ENCODE measurements at places on chromosomes 4 and X.
A peak's percentile ranks its signal among the peaks of the same experiment; 100 is the strongest.

GRCh38 chrX:475926-476723 lies 89.4 kb upstream of the PPP2R3B start:
- DNase-seq = no peak

DNA sequence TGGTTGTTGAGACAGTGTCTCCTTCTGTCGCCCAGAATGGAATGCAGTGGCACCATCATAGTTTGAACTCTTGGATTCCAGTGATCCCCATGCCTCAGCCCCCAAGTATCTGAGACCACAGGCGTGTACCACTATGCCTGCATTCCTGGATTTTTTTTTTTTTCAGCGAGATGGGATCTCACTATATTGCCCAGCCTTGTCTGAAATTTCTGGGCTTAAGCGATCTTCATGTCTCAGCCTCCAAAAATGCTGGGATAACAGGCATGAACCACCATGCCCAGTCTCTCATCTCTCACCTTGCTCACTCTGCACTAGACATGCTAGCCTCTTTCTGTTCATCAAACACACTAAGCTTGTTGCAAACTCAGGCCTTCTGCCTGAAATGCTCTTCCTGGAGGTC lies 104.1 kb downstream of the UBE2K start:
- DNase-seq = no peak

GRCh38 chr4:152273343-152273742 lies 262.5 kb downstream of the FBXW7 start:
- DNase-seq = no peak

GRCh38 chrX:153649178-153649914 lies 2.3 kb downstream of the DUSP9 start:
- DNase-seq = peak; percentile 50

DNA sequence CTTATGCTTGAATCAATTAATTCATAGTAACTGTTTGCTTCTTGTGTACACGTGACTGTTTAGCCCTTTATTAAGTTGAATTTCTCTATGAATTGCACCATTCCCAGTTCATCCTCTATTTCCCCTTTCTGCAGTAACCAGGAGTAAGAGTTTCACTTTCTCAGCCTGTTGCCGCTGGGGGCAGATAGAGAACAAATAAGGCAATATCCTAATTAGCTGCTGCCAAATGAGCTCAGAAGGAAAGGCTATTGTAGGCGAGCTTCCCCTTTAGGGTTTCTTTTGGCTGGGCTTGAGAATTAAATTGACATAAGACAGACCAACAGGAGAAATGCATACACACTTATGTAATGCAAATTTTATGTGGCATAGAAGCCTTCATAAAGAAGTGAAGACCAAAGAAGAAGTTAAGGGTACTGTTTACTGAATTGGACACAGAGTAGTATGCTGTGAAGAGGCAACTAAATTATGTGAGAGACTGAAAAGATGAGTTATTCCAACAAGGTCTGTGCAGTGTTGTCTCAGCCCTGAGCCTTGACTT lies 1594.7 kb downstream of the TECRL start:
- DNase-seq = no peak

DNA sequence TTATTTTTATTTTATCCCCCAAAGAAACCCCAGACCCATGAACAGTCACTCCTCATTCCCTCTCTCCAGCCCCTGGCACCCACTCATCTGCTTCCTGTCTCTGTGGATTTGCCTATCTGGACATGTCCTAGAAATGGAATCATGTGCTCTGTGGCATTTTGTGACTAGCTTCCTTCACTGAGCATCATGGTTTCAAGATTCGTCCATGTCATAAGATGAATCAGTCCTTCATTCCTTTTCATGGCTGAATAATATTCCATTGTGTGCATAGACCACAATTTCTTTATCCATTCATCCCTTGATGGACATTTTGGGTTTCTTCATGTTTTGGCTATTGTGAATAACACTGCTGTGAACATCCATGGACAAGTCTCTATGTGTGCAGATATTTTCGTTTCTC lies 10.2 kb downstream of the ABCD1 start:
- DNase-seq = no peak

DNA sequence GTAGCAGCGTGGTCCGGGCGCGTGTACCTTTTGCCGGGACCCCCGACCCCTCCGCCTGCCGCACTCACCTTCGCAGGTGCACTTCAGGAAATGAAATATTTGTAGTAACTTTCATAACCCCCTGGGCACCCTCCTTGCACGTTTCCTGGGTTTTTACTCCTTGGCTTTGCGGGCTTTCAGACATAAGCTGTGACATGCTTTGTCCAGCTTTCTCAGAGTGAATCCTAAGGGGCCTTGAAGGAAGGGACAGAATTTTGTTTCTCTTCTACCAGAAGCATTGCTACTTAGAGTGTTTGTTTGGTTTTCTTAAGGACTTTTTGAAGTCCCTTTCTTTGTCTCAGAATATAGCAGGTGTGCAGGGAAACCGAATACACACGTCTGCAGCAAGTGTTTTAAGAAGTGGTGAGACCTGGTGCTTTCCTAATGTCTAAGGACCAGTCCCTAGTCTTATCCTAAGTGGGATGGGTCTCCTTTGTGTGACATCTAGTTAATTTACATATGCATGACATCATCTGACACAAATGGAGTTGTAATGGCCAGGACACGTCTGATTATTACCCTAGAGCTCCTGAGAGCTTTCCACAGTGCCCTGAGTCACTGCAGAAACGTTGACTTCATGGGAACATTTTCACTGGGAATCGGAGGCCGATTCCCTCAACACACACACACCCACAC lies 1.3 kb downstream of the FAM149A start:
- DNase-seq = no peak

DNA sequence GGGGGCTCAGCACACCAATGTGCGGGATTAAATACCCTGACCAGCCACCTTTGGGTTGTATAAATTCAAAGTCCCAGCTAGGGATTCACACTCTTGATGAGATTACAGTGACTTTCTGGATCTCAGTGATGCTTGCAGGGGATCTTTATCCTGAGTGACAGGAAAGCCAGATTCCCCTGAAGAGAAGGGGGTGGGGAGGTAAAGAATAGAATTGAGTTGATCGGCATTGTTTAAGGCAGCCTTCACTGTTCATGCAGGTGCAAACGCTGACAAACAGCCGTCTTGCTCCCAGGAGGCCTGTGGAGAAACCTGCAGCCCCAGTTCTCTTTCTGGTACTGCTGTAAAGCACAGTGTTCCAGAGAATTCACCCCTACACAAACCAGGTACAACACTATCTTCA lies 19.0 kb downstream of the CXXC4 start:
- DNase-seq = no peak

DNA sequence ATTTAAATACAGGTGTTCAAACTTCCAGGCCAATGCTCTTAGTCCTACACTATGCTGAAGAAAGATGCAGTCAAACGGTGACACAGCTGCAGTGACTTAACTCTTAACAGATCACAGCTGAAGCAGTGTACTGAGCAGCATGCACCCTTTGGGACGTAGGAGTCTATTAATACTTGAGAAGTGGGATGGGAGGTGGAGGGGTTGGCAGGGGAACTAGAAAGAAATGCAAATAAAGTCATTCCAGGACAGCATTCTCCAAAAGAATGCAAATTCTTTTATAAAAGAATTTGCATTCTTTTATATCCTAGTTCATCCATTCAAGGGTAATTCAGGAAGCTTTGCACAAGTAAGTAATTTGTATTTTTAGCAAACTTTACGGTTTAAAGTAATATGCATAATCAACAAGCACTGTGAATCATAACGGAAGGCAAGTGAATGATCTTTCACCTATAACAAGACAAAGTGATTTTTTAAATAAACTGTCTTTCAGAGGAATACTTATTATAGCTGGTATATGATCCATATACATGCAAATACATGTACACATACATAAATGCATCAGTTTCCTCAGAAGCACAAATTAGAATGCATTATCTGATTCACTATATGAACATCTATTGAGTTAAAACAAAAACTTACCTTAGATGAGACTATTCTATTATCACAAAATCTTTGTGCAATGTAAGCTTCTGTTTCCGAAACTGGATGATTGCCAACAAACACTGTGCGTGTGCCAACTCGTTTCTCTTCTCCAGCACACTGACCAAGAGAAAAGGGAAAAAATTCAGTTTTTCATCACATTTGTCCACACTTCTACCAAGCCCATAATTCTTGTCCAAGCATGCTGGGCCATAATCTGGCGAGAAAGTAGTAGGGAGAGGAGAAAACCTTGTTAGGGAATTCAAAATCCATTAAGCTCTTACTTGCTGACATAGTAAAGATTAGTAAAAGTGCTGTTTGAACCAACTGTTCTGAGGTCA lies 106.5 kb downstream of the ATP11C start:
- no peak for DNase-seq

DNA sequence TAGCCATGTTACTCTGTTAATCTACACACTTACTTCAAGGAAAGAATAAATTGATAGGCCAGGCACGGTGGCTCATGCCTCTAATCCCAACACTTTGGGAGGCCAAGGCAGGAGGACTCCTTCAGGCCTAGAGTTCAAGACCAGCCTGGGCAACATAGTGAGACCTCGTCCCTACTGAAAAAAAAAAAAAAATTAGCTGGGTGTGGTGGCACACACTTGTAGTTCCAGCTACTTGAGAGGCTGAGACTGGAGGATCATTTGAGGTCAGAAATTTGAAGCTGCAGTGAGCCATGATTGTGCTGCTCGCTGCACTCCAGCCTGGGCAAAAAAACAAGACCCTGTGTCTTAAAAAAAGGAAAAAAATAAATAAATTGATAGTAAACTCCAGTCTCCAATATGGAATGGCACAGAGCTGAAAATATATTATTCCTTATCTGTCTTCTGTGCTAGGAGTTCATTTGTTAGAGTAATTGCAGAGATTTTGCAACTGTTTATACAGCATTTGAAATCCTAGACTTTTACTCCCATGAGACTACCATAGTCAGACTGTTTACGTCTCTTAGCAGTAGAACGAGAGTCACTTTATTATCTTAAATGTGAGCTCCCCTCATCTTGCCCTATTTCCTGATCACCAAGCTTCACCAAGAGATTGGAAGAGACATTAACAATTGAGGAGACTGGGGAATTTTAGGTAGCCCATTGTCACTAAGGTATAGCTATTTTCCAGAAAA lies 18.8 kb upstream of the TMEM131L start:
- no peak for DNase-seq

GRCh38 chrX:120697053-120697452 lies 67.2 kb upstream of the C1GALT1C1 start:
- no peak for DNase-seq

- DNase-seq = no peak
Measured at GRCh38 chr4:145093638-145094037, 4.4 kb downstream of the ANAPC10 start.

DNA sequence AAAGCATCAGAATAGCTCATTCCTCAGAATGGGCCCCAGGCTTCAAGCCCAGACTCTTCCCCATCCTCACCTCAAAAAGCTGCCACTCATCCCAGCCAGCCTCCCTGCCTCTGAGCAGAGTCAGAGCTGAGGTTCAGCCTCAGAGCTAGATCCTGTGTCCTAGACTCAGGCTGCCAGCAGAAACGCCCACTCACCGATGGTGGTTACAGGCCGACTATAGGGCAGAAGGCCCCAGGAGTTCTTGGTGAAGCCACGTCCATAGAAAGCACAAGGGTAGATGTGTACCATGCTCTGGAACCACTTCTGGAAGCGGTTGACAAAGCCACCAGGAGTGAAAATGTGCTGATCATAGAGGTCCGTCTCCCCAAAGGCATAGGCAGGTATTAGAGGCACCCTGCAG lies 7.7 kb downstream of the AWAT2 start:
- DNase-seq = no peak

DNA sequence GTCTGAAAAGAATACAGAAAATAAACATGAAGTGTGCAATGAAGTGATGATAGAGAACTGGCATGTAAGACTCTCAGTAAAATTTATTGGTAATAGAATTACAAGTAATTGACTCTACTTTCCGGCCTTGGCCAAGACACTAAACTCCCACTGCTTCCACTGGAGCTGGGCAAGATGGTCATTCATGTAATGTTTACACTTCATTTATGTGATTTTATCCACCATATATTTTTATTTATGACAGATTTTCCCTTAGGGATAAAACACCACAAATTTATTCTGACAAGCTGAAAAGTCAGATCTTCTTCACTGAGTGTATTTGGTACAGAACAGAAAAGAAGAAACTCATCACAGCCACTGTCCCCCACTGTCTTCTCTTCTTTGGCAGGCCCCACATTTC lies 191.9 kb downstream of the SLC39A8 start:
- no peak for DNase-seq

DNA sequence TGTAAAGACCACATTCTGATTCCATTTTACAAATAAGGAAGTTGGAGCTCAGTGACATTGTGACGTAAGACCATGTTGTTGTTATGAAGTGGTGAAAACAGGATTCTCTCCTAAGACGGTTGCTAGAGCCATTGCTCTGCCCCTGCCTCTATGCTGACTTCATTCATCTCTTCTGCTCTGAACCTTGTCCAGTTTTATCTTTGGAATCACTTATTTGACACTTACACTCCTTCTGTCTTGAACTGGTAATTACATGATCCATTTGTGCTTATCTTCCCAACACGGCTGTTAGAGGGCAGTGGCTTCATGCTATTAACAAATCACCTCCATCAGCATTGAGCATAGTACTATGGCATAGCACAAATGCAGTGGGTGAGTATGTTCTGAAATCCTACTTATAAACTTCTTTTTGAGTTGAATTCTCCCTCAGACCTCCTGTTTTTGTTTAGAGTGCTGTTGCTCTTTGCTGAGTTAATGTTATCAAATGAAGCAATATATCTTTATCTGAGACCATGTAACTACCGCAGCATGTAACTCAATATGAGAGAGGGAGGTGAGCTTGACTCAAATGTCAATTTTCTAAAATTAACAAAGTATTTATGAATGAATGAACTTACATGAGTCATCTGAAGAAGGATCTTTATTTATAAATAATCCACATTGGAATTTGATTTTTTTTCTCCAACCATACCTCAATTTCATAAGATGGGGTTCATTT lies 177.8 kb downstream of the RASL11B start:
- DNase-seq = no peak

DNA sequence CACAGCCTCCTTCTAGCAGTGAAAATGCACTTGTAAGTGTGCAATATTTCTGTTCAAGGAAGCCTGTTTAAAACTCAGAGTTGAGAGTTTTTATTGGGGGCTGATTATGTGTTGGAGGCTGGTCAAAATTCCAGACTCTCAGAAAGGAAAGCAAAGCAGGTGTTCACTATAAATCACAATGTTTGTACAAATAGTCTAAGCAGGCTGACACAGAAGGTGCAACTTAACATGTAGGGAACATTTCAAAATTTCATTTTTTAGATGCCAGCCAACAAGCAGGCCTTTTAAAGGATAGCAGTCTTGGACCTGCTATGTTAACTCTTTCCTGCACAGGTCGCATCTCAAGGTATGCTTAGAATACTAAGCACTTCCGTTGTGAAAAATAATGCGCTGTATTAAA lies 112.3 kb upstream of the IL13RA1 start:
- DNase-seq = no peak

DNA sequence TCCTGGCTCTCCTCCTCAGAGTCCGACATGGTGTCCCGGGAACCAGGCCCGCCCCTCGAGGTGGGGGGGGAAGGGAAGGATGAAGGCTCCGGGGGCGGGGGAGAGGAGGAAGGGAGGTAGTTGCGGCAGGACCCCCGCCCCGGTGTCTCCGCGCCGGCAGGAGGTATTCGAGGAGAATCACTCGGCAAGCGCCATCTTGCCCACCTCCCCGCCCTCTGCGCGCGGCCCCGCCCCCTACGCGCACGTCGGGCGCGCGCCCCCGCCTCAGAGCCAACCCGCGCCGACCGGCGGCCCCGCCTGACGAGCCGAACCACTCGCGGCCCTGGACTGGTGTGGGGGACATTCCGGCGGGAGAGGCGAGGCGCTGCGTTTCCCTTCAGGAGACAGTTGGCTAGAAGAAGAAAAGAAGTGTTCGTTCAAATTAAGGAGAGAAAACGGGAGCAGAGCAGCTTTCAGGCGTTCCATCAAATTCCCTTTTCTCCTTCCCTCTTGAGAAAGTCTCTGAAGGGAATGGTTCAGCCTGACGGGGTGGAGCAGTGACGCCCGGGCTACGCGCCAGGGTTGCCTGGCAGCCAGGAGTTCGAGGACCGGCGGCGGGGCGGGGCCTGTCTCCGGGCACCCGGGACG lies at the start of gene RAB28:
Gene RAB28 (minus strand): TSS at position 219 of the 627 bp plus-strand sequence.
- peak; percentile 91 for DNase-seq

Measured in NCI-H1092 (cell line).